ENCODE measurements at places on chromosomes 16 and 17.

DNA sequence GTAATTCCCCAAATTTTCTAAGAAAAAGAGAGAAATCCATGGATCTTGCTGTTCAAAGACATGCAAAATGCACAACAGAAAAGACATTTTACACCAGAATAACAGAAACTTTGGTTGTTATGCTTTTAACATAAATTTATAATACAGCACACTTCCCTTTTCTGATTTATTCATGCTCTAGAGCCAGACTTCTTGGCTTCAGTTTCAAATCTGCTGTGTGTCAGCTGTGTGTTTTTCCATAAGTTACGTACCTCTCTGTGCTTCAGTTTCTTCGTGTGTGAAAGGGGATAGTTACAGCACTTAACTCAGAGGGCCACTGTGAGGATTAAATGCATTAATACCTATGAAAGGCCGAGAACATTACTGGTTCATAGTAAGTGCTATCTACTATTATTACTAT is 6.8 kb upstream of the CCL3L1 start:
- no peak for DNase-seq

GRCh38 chr17:15092762-15093161 is 172.4 kb downstream of the PMP22 start:
- no peak for DNase-seq

DNA sequence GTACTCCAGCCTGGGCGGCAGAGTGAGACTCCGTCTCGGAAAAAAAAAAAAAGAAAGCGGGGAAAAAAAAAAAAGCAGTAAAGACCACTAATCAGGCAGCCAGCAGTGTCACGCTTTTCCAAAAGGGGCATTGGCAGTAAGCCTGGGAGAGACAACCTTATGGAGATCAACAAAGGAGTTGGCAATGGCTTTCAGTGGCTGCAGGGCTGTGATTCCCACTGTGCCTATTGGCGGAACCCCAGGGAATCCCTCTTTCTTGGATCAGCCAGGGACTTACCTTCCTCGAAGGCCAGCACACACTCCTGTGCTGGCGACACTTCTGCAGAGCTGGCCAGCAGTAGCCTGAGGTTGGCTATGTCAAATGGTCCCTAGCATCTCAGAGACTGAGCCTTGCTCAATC is 43.2 kb upstream of the ZFHX3 start:
- DNase-seq = no peak

- DNase-seq = no peak
Measured at GRCh38 chr16:89720551-89720812, 216 bp downstream of the VPS9D1 start.

GRCh38 chr16:4654964-4655590 is 30.5 kb downstream of the MGRN1 start:
- DNase-seq = no peak
